ENCODE measurements at places on chromosomes 16 and 17.

DNA sequence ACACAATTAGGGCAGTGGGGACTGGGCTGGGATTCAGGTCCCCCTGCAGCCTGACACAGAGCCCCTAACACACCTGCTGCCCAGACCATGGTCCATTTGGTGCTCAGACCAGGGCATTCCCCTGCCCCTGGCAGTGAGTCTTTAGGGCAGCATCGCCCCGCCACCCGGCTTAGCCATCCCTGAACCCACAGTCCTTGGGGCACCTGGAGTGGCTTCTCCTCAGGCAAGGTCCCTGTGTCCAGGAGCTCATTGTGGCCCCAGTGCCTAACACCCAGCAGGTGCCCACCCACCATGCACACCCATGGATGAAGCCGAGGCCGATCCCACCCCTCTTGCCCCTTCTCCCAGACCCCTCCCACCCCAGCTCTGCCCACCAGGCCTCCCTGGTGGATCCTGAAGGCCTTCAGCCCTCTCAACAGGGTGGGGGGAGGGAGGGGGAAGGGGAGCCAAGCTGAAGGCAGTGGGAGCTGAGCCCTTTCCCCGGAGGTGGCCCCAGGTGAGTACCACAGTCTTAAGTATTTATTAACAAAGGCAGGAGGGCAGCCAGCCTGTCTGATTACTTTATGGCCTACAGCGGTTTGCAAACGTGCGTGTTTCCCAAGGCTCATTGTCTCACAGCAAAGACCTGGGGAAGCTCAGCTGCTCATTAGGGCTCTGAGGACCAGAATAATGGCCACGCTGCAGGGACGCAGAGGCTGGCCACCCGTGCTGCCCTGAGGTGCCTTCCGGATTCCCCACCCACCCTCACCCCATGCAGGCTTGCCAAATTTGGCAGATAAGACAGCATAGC, 38.5 kb downstream of the RBFOX3 start:
- DNase-seq: no peak

- DNase-seq: no peak
These were observed 56.3 kb upstream of the DHX40 start for GRCh38 chr17:59508999-59509625.

DNA sequence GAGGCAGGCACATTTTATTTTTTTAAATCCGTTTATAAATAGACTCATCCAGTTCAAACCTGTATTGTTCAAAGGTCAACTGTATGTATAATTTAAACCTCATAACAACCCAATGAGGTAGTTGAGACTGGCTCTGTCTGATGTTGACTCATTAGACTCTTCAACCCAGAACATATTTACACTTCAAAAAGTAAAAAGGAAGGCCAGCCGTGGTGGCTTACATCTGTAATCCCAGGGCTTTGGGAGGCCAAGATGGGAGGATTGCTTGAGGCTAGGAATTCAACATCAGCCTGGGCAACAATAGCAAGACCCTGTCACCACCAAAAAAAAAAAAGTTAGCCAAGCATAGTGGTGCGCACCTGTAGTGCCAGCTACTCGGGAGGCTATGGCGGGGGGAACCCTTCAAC, 32.5 kb upstream of the DHRS7B start:
- no peak for DNase-seq

DNA sequence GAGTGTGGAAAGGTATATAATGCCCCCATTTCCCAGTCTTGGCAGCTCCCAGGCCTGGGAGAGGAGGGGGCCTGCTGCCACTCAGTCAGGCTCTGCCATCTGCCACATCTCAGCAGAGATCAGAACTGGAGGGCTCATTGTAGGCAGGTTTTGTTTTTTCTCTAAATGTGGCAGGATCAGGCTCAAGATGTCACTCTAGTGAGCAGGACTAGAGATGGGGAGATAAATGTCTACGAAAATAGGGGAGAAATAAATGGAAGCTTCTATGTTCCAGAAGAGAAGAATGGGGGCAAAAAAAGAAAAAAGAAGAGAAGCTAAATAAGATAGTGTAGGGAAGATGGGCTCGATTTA, 13.9 kb downstream of the NXPH3 start:
- DNase-seq: no peak

DNA sequence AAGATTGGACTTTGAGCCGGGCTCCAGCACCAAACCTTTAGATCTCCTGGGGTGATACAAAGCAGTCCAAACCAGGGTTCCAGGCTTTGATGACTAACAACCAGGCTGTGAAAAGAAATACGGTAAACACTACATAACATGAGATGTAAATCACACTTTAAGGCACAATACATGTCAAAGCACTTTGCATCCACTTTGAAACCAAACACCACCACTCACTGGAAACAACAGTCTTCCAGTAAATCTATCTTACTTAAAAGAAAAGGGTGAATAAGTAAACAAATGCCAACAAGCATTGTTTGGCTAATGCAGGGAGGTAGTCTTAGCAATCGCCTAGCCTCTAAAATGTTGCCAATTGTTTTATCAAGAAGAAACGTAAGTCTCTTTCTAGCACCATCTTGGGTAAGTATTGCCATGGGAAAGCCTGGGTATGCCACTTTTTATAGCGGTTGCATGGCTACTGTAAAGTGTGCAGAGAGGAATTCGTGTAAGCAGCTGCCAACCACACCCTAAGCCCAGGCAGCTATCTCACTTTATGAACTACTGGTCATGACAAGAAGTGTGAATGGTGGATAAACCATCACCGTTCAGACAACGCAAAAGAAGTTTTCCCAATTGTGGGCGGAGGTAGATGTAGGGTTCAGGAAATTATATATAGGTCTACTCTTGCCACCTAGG, 267.4 kb upstream of the PSMD7 start:
- no peak for DNase-seq

DNA sequence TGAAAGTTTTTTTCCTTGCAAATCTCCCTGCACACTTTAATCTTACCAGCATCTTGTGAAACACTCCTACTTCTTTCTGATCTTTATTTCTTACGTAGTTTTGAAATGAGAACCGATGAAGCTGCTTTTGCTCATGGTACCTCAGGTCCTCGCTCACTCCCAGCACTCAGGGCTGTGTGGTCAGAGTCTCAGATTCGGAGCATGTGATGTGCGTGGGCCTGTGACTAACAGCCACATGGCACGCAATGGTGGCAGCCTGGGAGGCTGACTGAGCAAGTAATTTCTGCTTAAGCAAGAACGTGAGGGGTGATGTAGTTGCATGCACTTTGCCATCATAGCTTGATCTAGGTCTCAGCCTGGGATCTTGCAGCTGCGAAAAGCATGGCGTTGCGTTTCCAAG, 624.3 kb downstream of the MAF start:
- DNase-seq: no peak

DNA sequence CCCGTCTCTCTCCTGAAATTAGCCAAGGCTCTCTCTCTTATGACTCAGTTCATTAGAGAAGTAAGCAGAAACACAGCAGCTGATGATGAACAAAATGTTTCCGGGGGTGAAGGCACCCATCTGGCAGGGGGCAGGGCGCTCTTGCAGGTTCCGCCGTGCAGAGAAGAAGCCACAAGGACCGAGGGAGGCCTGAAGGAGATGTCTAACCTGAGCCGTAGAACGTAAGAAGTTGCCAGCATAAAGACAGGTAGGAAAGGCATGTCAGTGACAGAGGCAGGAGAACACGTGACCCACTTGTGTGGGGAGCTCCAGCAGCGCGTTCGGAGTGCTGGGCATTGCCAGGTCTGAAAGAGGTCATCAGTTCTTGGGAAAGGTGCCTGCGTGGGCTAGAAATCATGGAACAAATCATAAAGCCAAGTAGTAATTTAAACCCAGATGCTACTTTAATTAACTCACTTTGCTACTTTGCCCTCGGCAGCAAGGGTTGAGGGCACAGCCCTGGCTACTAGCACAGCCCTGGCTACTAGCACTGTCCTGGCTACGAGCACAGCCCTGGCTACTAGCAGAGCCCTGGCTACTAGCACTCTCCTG, 198.6 kb downstream of the RPTOR start:
- DNase-seq: no peak

- no peak for DNase-seq
These were observed 462.6 kb upstream of the MAF start for GRCh38 chr16:80063031-80063712.

DNA sequence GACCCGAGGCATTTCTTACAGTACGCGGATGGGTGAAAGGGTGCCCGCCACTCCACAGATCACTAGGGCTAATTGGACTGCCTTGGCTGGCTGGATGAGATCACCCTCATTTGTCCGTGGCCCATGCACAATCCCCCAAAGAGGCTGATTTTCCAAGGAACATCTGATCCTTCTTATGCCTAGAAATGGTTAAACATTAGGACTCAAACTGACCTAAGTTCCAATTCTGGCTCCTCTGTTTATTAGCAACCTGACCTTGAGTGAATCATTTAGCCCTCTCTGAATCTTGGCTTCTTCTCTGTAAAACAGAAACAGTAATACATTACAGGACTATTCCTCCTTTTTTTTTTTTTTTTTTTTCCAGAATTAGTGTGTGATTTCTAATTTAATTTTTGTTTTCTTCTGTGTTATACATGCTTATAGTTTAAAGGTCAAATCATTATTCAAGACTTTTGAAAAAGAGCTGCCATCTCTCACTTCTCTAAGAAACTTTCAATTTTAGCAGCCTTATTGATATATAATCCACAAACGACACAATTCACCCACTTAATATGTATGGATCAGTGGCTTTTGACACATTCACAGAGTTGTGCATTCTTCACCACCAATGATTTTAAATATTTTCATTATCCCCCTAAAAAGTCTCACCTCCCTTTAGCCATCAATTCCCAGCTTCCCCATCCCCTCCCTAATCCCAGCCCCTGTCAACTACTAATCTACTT, 45.4 kb upstream of the TMEM132E start:
- DNase-seq: no peak

DNA sequence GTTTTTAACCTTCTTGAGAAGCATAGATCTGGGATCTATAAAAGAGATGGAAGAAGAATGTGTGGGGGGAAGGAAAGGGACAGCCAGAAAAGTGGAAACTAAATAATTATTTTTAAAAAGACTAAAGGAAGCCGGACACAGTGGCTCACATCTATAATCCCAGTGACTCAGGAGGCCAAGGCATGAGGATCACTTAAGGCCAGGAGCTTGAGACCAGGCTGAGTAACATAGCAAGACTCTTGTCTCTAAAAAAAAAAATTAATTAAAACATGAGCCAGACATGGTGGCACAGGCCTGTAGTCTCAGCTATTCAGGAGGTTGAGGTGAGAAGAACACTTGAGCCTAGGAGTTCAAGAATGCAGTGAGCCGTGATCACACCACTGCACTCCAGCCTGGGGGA, 335.1 kb downstream of the GRIN2A start:
- DNase-seq: no peak

DNA sequence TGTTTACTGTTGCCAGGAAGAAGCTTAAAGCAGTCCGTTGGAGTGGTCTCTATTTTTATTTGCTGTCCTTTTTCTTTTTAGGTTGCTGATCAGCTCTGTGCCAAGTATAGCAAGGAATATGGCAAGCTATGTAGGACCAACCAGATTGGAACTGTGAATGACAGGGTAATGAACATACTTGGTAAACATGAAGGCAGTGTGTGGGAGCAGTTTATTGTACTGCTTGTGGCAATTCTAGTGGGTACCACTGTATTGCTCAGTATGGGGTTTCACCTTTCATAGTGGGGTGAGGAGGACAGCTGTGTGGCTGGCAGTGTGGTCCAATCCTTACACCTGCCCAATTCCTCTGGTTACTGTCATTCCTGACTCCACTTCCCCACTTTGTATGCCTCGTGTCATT, 25.3 kb downstream of the IST1 start:
- DNase-seq: no peak

DNA sequence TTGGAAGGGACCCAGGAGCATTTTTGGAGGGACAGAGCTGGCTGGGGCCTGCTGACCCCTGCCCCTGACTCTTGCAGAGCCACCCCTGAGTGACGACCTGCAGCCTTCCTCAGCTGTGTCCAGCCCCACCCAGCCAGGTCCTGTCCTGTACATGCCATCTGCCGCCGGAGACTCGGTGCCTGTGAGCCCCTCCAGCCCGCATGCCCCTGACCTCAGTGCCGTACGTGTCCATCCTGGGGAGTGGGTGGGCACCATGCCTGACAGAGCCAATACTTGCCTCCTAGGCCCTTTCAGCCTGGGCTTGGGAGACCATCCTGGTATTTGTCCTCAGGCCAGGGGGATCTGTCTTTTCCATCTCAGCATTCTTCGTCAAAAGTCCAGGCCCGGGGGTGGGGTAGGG, 27.5 kb downstream of the UNC13D start:
- DNase-seq: no peak

DNA sequence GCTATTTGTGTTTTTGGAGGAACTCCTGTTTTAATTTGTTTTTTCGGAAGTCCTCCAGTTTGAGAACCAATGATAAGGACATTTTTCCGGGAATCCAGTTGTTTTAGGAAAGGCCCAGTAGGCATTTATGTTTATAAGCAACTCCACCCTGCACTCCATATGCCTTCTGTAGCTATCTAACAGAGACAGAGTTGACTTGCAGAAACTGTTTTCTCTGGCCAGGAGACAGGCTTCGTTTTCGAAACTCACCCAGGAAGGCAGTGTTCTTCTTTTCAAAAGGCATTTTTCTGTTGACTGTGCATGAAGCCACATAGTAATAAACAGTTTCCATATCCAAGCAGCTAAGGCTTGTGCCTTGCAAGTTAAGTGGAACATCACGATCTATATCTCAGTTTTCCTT, 587.1 kb downstream of the WWOX start:
- no peak for DNase-seq

GRCh38 chr16:62751218-62751617, 715.0 kb upstream of the CDH8 start:
- no peak for DNase-seq
